ENCODE measurements at places on chromosomes 7 and 10.

GRCh38 chr7:21412410-21412851 is 15.5 kb upstream of the SP4 start:
- DNase-seq: no peak

DNA sequence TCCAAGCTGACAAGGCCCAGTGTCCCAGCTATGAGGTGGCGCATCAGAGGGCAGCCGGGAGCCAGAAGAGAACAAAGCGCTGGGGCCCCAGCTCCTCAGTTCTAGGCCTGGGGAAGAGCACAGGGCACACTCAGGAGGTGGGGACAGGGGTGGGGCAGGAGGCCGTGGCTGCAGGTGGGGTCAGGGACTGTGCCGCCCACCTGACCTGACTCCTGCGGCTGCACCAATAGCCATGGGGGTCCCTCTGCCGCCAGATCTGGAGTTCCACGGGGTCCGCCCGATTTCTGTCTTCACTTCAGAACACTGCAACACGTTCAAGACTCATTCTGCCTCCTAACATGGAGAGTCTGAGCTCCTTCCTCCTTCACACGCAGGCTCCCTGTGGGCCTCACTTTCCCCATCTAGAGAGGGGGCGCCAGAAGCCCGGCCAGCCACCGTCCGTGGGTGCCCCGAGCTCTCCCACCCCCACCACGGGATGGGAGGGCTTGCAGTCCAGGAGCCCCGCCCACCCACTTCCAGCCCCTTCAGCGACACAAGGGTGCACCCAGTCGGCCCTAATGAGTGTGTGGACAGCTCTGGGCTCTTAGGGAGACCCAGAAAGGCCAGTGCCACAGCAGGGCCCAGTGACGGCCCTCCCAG is 278.3 kb downstream of the MAD1L1 start:
- DNase-seq: no peak

- no peak for DNase-seq
Measured at GRCh38 chr7:140195859-140196258, 19.1 kb upstream of the KDM7A start.

DNA sequence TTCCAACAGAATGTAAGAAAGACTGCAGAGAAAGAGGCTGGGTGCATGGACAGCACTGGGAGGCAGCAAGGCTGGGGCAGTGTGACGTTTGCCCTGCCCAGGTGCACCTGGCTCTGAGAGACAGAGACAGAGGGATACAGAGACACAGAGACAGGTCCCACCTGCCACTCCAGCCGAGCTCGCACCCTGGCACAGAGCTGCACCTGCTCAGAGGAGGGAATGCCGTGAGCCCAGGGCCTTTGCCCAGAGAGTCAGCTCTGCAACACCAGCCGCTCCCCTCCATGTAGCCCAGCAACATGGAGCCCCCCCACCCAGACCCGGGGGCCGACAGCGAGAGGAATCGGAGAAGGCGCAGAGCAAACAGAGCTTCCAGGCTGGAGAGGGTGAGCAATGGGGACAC is 35.3 kb upstream of the PROSER2 start:
- DNase-seq: no peak

GRCh38 chr10:124886195-124886594 is 55.7 kb upstream of the ZRANB1 start:
- DNase-seq: no peak

DNA sequence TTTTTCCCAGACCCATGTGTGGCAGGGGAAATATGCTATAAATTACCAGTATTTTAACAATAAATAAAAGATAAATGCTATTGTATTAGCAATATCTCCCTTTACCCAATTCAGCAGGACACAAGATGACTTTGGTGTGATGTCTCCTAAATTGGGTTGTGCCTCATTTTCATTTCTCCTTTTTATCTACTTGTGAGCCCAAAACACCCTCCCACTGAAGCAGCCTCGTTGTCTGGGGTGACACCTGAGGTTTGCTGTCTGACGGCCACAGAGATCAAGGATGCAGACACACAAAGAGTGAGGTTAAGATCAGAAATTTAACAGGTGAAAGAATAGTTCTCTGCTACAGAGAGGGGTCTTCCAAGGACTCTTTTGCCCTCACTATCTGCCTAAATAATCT is 27.1 kb upstream of the CC2D2B start:
- no peak for DNase-seq

GRCh38 chr7:150434240-150434639 is 16.2 kb upstream of the GIMAP8 start:
- DNase-seq: no peak

- DNase-seq: no peak
Measured at GRCh38 chr7:24748521-24748920, 8.7 kb downstream of the GSDME start.

GRCh38 chr7:71339924-71340323 is 208.0 kb downstream of the GALNT17 start:
- no peak for DNase-seq

DNA sequence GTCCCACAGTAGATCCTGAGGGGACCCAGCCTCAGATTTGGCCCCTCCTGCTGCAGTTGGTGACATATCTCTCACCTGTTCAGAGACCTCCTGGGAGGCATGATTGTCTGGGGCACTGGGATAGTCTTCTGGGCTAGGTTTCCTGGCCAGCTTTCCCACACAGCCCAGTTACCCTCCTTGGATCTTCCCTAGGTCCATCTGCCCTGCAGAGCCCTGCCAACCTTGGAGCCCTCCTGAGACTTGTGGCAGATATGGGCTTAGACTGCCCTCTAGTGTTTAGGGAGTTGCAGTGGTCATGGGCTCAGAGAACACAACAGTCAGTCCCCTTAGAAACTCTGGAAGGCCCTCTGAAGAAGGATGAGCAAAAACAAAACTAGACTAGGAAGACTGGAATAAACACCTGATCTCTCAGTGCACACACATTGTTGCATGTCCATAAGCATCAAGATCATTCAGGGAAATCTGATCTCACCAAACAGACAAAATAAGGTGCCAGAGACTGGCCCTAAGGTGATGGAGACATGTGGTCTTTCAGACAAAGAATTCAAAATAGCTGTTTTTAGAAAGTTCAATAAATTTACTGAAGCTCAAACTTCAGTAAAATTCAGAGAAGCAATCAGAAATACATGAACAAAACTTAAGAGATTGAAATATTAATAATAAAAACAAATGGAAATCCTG is 324.6 kb downstream of the ATRNL1 start:
- peak; percentile 41 for DNase-seq

DNA sequence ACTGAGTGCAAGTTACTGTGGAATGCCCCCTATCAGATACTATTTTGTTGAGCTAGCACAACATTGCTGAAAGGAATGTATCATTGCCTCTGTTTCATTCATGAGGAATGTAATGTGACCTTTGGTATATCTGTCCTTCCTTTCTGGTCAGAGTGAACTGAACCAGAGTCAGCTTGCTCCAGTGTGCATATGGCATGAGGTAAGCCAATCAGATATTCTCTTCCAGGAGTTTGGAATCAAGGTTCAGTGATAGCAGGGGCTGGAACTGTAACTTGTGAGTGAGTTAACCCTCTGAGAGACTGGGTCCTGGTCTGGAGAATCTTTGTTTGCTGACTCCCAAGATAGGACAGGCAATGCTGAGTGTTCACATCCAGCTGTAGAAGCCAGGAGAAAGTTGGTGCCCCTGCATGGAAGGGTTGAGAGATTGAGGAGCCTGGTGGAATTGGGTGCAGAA is 45.3 kb upstream of the OSBPL3 start:
- DNase-seq: peak; percentile 90

GRCh38 chr7:122305475-122306319 is 1.1 kb upstream of the FEZF1 start:
- no peak for DNase-seq

- no peak for DNase-seq
Measured at GRCh38 chr7:138449580-138449979, 10.5 kb upstream of the TRIM24 start.

GRCh38 chr7:33432821-33433220 is 303.5 kb downstream of the BBS9 start:
- no peak for DNase-seq

DNA sequence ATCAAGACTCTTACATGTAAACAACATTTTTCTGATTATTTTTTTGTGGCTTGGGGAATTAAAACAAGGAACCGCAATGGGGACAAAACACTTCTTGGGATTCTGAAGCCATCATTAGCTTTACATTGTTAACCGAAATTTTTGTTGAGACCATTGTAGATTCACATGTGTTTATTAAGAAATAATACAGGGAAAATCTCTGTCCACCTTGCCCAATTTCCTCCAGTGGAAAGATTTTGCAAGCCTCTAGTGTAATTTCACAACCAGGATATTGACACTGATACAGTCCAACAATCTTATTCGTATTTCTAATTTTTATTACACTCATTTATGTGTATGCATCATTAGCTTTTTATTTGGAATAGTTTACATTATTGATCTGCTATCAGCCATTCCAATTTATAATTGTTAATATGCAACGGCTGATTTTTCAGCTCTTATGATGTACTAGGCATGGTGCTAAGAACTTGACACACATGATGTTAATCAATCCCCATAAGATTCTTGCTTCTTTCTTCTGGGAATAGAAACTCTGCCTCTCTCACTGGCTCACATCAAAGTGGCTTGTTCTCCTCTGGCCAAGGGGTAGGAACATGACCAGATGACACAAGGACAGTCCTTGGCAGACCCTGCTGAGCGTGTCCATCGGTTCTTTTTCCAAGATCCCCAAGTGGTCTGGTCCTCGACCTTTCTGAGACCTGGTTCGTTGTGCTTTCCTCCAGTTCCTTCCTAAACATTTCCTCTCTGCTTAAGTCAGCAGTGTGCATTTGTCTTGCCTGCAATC is 137.6 kb downstream of the ADAM12 start:
- no peak for DNase-seq

- DNase-seq: no peak
Measured at GRCh38 chr7:2099048-2099957, 133.4 kb downstream of the MAD1L1 start.

DNA sequence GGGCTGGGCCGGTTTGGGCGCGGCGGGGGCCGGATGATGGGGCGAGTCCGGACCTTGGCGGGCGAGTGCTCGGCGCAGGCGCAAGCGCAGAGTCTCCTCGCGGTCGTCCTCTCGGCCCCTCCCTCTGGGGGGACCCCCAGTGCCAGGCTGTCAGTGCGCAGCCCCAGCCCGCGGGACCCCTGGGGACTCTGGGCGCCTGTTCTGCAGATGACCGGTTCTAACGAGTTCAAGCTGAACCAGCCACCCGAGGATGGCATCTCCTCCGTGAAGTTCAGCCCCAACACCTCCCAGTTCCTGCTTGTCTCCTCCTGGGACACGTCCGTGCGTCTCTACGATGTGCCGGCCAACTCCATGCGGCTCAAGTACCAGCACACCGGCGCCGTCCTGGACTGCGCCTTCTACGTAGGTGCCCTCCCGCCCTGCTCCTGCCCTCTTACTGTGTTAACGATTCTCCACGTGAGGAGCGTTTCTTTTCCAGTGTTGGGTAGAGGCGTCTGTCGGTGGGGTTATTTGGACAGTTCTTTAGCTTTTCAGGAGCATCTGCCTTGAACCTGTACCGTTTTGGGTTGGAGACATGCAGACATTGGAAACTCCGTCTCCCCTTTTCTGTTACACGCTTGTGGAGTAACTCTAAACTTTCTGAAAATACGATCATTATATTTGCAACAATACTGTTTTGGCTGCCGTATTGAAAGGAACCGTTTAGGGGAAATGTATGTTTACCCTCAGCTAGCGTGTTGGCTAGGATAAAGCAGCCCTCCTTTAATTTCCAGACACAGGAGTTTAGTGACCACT is 706 bp downstream of the BUB3 start:
- DNase-seq: peak; percentile 24

DNA sequence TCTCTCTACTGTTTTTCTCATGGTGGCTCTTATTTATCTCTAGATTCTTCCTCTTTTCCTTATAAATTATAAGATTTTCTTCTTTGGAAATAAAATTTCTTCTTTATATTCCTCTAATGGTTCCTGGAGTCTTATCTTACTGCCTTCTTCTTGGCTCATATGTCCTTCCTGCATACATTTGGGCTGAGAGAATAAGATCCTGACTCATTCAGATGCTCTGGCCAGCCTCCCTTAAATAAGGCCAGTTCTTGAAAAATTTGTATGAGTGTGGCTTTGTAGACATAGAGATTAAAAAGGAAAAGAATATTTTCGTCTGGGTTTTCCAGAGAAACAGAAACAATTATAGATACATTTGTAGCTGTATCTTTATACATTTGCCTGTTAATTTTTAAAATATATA is 411.3 kb downstream of the KIF20B start:
- DNase-seq: no peak

GRCh38 chr10:88908194-88908593 is 28.1 kb downstream of the STAMBPL1 start:
- DNase-seq: no peak

- no peak for DNase-seq
Measured at GRCh38 chr7:55155351-55156117, 136.7 kb downstream of the EGFR start.

DNA sequence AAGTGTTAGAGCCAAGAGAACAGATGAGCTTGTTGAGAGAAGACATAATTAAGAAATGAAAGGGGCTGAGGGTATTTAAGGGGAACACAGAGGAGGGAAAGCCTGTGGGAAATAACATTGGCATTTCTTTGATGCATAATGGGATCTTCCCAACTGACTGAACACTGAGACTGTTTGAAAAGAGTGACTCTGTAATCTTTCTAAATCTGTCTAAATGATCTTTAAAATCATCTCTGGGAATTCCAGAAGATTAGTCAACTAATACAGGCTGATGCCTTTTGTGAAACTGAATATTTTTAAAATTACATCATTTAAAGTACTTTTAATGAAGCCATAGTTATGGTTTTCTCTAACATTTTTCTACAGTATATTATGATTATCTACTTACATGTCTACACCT is 17.4 kb upstream of the SLC35G1 start:
- DNase-seq: peak; percentile 6

DNA sequence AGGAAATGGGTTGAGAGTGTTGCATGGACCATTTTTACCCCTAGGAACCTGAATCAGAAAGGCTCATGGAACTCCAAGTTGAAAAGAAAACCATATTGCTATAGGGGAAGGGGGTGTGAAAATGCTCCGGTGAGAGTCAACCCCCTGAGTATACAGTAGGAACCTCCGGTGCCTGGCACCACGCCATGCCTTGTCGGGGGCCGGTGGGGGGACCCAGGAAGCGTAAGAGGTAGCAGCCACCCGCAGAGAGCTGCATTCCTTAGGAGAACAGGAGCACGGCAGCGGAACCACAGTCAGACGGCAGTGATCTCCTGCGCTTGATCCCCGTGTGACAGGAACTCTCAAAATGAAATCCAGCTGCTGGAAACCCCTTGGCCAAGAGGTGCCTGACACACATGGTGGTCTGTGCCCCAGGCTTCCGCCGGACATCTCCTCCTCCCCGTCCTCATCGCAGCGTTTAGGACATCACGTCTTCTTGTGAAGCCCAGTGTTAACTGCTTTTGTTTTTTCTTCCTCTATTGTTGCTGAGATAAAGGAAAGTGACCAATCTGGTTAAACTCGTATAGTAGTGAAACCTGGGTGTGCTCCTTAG is 186.8 kb downstream of the CELF2 start:
- no peak for DNase-seq
